ENCODE measurements at places on chromosomes 11 and 22. TPM values are rescaled to one million over a fixed set of nuclear protein-coding genes. Genes with fewer than 3 reads are reported as not detected.

Gene CHADL
- total RNA-seq = 0.31 TPM

Gene PSMD13
- total RNA-seq = 68.1 TPM

Gene FOLR3
- not detected for total RNA-seq

GRCh38 chr11:33564856-33565453, 135.7 kb downstream of the C11orf91 start:
- no peak for DNase-seq

DNA sequence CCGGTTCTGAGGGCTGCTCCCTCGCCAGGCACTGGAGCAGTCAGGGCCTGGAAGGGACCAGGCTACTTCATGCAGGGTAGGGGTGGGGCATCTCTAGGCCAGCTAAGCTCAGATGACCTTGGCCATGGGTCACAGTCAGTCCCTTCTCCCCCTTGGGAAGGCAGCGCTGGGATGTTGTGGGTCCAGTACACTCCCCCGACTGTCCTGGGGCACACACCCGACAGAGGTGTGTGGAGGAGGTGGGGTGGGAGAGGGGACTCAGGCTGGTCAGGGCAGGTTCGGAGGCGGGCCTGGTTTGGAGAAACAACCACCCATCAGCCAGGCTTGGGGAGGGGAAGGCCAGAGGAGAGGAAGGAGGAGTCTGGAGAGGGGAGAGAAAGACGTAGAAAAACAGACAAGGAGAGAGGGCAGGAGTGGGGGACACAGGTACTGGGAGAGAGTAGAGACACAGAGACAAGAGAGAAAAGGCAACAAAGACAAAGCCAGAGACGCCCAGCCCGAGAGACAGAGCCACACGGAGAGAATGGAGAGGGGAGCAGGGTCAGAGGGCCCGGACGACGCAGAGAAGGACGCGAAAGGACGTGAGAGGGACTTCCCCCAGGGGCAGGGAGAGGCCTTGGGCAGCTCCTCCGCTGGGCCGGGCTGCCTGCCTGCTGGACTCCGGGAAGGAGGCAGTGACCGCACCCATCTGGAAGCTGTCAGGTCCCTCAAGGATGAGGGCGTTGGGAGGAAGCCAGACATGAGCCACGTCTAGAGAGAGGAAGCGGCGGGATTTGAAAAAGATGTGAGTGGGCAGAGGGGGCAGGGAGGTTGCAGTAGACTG, 30.6 kb upstream of the TSKU start:
- no peak for DNase-seq

GRCh38 chr22:42313804-42314581, 43.5 kb upstream of the TCF20 start:
- peak; percentile 53 for DNase-seq

GRCh38 chr22:48858121-48858520, 969.6 kb downstream of the BRD1 start:
- DNase-seq = no peak

GRCh38 chr22:32557925-32558324, 83.3 kb downstream of the FBXO7 start:
- DNase-seq = no peak
